Hepatic stellate cell (primary cell): ENCODE measurements at places on chromosomes 6 and 20.
A peak's percentile ranks its signal among the peaks of the same experiment; 100 is the strongest.

- DNase-seq, result no peak
These were observed 11.5 kb upstream of the PI3 start for GRCh38 chr20:45163083-45163803.

GRCh38 chr6:10465629-10466499 lies 51.0 kb upstream of the TFAP2A start:
- no peak for DNase-seq

DNA sequence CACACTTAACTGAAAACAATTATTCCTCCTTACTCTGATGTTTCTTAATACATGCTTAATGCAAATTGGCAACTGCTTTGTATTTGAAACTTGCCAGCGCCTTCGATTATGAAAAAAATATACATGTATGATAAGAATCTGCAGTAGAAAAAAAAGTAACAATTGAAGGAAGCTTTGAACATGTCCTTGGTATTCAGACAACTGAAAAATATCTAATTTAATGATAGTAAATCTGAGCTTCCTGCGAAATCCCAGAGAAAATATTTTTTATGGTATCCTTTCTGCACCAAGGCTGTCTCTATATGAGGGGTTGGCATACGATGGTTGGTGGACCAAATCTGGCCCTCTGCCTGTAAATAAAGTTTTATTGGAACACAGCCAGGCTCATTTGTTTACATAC lies 186.2 kb downstream of the HDGFL1 start:
- no peak for DNase-seq

- peak; percentile 48 for DNase-seq
These were observed 236.8 kb downstream of the PACRG start for GRCh38 chr6:162964488-162965140.

DNA sequence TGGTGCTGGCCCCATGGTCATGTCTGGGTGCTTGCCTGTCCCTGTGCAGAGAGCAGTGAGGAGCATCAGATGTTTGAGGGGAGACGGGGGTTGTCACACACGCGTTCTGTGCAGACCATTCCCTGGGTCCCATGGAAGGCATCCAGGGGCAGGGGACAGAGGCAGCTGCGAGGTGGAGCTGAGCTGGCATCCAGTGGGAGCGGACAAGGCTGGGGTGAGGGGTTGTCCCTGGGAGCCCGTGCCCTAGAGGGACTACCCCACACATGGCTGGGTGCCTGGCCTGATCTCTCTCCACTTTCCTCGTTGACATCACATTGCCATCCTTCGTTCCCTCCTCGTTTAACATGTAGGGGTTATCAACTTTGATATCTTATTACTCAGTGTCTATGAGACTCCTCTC lies 331.3 kb downstream of the CDH4 start:
- no peak for DNase-seq
